ENCODE measurements at places on chromosomes 6 and 20. TPM values are rescaled to one million over a fixed set of nuclear protein-coding genes. Genes with fewer than 3 reads are reported as not detected.

Gene LRFN2
- 0.11 TPM for total RNA-seq

Gene FAM209B
- not detected for total RNA-seq

Gene SLC17A3
- total RNA-seq = not detected

Gene TPX2
- total RNA-seq = 0.50 TPM

Gene PTCHD4
- 1.7 TPM for total RNA-seq

Gene HFE
- total RNA-seq = 3.0 TPM

Gene BNIP5
- total RNA-seq = not detected

Gene MUC22
- not detected for total RNA-seq

Gene NPEPL1
- total RNA-seq = 59.0 TPM

Gene TMEM200A
- total RNA-seq = 0.65 TPM

Gene ARMH2
- total RNA-seq = not detected

Gene DEFB124
- total RNA-seq = not detected

GRCh38 chr6:43516367-43516696, 394 bp downstream of the YIPF3 start:
- no peak for DNase-seq

- no peak for DNase-seq
Measured at GRCh38 chr20:32639284-32639683, 34.5 kb downstream of the C20orf203 start.

DNA sequence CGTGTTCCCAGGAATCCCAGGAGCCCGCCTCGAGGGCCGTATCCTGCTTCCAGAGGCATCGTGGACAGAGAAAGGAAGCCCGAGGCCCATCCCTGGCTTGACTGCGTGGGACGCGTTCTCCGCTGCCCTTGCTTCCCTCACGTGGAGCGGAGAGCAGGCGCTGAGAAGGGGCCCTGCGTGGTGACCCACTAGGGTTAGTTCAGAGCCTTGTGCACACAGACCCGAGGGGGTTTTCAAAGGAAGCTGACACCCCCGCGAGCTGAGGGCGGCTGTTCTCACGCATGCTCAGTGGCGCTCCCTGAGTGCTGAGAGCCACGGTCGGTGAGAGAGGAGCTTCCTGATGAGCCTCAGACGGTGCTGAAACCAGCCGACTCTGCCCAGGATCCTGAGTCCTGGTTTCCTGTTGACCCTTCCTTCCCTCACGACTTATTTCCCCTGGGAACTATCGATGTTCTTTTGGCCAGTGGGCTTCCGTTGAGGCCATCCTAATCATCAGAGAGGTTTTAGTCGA, 28.9 kb upstream of the CCR6 start:
- no peak for DNase-seq

- no peak for DNase-seq
Measured at GRCh38 chr6:150866991-150867501, 1.5 kb downstream of the MTHFD1L start.

GRCh38 chr6:3594201-3594600, 137.4 kb upstream of the SLC22A23 start:
- DNase-seq = no peak

GRCh38 chr20:63594043-63594561, 20.1 kb upstream of the HELZ2 start:
- DNase-seq = no peak

- DNase-seq = no peak
Measured at GRCh38 chr6:36624461-36625157, 30.4 kb downstream of the SRSF3 start.

GRCh38 chr6:2314641-2315040, 69.2 kb upstream of the GMDS start:
- DNase-seq = no peak

- DNase-seq = no peak
Measured at GRCh38 chr20:36481380-36482043, 59.8 kb upstream of the MYL9 start.

GRCh38 chr20:46599227-46599987, 49.0 kb upstream of the OCSTAMP start:
- DNase-seq = no peak

GRCh38 chr20:4516876-4517275, 204.8 kb upstream of the PRND start:
- no peak for DNase-seq

DNA sequence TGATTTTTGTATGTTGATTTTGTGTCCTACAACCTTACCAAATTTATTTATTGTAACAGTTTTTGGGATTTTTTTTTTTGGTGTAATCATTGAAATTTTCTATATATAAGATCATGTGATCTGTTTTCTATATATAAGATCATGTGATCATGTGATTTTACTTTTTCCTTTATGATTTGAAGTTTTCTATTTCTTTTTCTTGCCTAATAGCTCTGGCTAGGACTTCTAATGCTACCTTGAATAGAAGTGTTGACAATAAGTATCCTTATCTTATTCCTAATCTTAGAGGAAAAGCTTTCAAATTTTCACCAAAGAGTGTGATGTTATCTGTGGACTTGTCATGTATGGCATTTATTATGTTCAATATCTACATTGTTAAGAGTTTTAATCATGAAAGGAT, 69.7 kb downstream of the TNFAIP3 start:
- DNase-seq = no peak

- no peak for DNase-seq
Measured at GRCh38 chr20:33910529-33911327, 83.0 kb upstream of the RALY start.

DNA sequence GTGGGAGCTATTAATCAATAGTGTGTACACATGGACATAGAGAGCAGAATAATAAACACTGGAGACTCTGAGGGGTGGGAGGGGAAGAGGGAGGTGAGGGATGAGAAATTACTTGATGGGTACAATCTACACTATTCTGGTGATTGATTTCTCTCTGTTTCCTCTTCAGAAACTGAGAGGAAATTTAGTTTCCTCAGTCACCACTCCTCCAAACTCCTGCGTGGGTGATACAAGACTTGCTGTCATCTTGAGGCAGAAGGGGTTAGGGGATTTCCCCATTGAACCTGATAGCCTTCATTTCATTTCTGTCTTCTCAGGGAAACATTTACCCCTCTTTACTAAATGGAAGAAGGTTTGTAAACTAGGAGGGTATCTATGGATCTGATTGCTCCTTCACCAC, 84.3 kb upstream of the ESR1 start:
- no peak for DNase-seq

DNA sequence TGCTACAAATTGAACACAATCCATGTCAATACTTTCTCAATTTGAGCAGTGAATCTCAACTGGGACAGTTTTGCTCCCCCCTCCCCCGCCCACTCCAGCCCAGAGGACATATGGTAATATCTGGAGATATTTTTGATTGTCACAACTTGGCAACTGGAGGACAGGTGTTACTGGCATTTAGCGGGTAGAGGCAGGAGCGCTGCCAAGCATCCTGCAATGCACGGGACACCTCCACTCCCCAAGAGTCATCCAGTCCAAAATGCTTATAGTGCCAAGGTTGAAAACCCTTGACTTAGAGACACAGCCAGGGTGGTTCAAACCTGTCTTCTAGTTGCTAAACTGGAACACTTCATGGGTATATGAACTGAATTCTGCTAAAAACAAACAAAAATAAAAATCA, 26.9 kb upstream of the LRRC1 start:
- DNase-seq = no peak

DNA sequence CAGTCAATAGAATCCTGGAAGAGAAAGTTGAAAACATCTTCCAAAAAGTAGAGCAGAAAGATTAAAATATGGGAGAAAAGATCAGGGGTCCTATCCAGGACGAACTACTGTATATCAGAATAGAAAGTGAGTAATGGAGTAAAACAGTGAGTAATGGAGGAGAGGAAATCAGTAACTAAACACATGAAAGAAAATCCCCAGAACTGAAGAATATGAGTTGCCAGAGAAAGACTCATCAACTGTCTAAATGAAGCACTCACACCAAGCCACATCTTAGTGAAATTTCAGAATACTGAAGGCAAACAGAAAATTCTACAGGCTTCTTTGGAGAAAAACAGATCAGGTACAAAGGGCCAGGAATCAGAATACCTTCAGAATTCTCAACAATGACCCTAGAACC, 14.9 kb downstream of the IL17A start:
- DNase-seq = no peak

- DNase-seq = no peak
Measured at GRCh38 chr6:162620073-162620472, 107.5 kb downstream of the PRKN start.
